Kidney (tissue), 22 donors: ENCODE measurements at places on chromosomes 3 and 15.

DNA sequence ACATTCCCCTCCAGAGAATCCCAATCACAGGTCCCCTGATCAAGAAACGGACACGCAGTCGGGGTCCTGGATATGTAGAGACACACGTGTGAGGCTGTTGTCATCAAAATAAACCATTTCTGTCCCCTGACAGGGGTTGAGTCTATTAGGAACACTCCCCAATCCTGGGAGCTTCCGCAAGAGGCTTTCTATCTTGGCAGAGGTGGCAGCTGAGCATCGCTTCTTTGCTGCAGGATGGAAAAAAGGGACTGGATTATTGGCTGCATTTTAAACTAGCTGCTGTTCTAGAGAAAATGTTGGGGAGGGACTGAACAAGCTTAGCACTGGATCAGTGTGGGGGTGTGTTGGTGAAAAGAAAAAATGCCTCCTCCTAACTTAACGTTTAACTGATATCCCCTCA, 2.5 kb upstream of the CNTN4 start:
- no peak for DNase-seq
- no peak overlapping the region for H3K4me3 ChIP-seq
- no peaks in the 10 kb centered on the region for H3K36me3 ChIP-seq
- no peak overlapping the region for H3K27ac ChIP-seq
- no peaks in the 10 kb centered on the region for H3K27me3 ChIP-seq

DNA sequence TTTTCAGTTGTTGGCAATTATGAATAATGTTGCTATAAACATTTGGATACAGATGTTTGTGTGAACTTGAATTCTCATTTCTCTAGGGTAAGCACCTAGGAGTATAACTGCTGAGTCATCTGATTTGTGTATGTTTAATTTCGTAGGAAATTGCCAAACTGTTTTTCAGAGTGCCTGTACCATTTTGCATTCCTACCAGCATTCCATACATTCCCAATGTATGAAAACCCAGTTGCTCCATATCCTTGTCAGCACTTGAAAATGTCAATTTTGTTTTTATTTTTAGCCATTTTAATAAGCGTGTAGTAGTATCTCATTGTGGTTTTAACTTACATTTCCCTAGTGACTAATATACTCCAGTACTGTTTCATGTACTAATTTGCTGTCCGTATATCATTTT, 98.5 kb upstream of the TSC22D2 start:
- no peak for DNase-seq
- H3K4me1 ChIP-seq = no peaks in the 10 kb centered on the region
- no peak overlapping the region for H3K4me3 ChIP-seq

GRCh38 chr3:107938143-107938542, 152.7 kb downstream of the CD47 start:
- no peak overlapping the region for H3K4me3 ChIP-seq
- no peaks in the 10 kb centered on the region for H3K27me3 ChIP-seq

GRCh38 chr3:114745322-114746240, 401.5 kb downstream of the ZBTB20 start:
- peaks cover 3% of the 10 kb centered on the region for H3K4me1 ChIP-seq
- peak overlapping the region; percentile 74 for H3K27ac ChIP-seq
- H3K36me3 ChIP-seq = no peaks in the 10 kb centered on the region
- peak overlapping the region; percentile 17 for H3K4me3 ChIP-seq

GRCh38 chr15:100254691-100255090, 87.1 kb downstream of the ADAMTS17 start:
- DNase-seq = no peak
- H3K4me3 ChIP-seq = no peak overlapping the region
- no peaks in the 10 kb centered on the region for H3K27me3 ChIP-seq
- H3K27ac ChIP-seq = no peak overlapping the region
- H3K4me1 ChIP-seq = no peaks in the 10 kb centered on the region

DNA sequence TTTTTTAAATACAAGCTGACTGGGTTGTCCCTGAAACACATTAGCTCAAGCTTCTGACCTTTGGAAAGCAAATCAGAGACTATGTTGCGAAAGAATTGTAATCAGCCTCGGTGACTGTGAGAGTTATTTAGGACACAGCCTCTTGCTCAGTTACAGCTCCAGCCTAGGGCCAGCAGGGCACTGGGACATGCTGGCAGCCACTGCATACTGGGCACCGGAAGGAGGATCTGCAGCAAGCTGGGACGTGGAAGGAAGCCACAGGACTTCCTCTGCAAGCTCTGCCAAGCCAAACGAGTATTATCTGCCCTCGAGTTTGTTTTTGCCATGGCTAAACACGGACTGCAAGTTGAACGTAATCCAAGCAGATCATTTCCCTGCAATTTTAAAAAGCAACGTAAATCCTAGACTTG, 24.4 kb upstream of the COPG1 start:
- H3K27me3 ChIP-seq = no peaks in the 10 kb centered on the region
- peak overlapping the region; percentile 43 for H3K4me3 ChIP-seq
- peak; percentile 16 for DNase-seq
- H3K4me1 ChIP-seq = peaks cover 3% of the 10 kb centered on the region
- H3K27ac ChIP-seq = peak overlapping the region; percentile 51

GRCh38 chr15:74870436-74871215, 2.5 kb downstream of the SCAMP2 start:
- no peaks in the 10 kb centered on the region for H3K36me3 ChIP-seq
- H3K4me3 ChIP-seq = no peak overlapping the region
- H3K4me1 ChIP-seq = peaks cover 8% of the 10 kb centered on the region
- no peaks in the 10 kb centered on the region for H3K27me3 ChIP-seq
- no peak for DNase-seq
